ENCODE measurements at places on chromosomes 11 and 22.

DNA sequence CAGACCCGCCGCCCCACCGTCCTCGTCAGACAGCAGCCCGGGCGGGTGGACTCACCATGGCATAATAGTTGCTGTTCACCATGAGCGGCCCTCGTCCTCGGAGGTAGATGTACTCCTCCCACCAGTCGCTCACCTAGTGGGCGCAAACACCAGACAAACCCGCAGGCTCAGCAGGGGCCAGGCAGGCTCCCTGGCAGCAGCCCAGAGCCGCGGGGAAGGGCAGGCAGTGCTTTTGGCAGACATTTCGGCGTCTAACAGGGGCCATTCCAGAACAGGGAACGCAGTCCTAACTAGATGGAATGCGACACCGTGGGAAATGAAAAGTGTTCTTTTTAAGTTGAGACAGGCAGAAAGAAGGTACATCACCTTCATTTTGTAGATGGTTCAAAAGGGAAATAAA lies 44.9 kb downstream of the CPT1A start:
- no peak for DNase-seq

DNA sequence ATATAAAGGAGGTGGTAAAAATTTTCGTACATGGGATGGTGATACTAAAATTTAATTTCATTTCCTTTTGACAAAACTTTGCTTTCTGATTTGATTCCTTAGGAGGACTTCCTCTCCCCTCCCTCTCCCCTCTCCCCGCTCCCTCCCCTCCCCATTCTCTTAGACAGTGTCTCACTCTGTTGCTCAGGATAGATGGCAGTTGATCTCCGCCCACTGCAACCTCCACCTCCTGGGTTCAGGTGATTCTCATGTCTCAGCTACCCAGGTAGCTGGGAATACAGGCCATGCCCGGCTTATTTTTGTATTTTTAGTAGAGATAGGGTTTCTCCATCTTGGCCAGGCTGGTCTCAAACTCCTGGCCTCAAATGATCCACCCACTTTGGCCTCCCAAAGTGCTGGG lies 15.9 kb downstream of the TRIM44 start:
- DNase-seq = no peak

DNA sequence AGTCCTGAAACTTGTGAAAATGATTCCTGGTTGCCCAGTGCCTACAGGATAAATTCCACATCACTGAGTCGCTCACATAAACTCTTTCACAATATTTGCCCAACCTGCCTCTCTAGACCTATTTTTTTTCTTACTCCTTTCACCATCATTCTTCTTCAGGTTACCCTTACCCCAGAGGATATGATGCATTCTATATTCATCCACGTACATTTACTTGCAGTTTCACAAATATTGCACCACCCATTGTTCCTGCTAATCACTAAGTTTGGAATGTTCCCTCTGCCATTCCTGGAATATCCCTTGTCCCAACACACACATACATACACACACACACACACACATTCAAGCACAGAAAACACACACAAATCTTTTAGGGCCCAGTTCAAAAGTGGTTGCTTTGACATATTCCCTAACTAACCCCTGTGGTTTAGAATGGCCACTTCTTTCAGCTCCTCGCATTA lies 379.5 kb downstream of the ETS1 start:
- peak; percentile 91 for DNase-seq

DNA sequence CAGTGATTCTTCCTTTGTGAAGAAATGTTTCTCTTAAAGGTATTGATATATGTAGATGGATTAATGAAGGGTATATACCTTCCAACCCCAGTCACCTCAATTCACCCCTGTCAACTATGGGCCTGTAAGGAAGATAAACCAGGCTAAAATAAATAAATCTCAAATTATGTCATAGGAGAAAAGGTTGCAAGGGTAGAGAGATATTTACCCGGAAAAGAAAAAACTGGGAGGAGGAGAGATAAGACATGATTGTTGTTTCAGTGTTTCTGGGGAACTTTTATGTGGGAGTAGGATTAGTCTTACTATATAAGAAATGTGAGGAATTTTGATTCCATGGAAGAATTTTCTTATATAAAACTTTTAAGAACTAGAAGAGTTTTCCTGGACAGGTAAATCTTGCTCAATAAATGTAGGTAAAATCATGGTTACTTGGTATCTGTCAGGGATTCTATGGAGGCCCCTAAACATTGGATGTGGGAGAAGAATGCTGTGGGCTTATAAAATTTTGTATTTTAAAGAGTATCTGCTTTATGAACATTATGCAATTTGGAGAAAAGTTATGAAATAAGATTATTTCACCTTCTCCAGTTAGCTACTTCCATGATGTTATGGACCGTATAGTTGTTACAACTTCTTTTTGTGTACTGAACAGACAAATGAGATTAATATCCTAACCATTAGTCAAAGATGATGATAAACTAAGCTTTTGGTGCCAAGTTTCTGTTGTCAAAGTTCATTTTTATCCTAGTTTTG lies 6.4 kb downstream of the YAP1 start:
- DNase-seq = no peak

DNA sequence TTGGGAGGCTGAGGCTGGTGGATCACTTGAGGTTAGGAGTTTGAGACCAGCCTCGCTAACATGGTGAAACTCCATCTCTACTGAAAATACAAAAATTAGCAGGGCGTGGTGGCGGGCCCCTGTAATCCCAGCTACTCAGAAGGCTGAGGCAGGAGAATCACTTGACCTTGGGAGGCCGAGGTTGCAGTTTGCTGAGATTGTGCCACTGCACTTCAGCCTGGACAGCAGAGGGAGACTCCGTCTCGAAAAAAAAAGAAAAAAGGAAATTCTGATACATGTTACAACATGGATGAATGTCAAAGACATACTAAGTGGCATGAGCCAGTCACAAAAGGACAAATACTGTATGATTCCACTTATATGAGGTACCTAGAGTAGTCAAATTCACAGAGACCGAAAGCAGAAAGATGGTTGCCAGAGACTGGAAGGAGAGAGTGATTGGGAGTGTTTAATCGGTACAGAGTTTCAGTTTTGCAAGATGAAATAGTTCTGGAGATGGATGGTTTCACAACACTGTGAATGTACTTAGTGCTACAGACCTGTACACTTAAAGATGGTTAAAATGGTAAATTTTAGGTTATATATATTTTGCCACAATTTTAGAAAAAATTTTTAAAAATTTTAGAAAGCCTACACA lies 92.3 kb downstream of the BLID start:
- no peak for DNase-seq

- peak; percentile 93 for DNase-seq
Observed at GRCh38 chr11:103609117-103610066, 427.0 kb upstream of the DDI1 start.

DNA sequence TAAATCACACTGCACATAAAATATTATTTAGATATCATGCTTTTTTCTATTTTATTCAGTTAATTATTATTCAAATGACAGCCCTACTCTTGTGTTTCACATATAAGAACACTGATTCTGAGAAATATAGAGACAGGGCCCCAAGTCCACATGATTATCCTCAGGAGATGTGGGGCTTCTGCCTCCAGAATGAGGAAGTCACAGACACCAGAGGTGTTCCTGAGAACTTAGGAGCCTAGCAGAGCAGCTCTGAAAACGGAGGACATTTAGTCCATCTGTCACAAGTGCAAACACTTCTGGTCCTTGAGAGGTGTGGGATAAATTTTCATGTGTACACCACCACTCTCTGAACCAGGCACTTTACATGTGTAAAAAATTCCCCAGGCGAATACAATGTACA lies 26.2 kb downstream of the TRIM66 start:
- DNase-seq = no peak

- no peak for DNase-seq
Observed at GRCh38 chr22:31239771-31240370, 27.8 kb downstream of the LIMK2 start.

DNA sequence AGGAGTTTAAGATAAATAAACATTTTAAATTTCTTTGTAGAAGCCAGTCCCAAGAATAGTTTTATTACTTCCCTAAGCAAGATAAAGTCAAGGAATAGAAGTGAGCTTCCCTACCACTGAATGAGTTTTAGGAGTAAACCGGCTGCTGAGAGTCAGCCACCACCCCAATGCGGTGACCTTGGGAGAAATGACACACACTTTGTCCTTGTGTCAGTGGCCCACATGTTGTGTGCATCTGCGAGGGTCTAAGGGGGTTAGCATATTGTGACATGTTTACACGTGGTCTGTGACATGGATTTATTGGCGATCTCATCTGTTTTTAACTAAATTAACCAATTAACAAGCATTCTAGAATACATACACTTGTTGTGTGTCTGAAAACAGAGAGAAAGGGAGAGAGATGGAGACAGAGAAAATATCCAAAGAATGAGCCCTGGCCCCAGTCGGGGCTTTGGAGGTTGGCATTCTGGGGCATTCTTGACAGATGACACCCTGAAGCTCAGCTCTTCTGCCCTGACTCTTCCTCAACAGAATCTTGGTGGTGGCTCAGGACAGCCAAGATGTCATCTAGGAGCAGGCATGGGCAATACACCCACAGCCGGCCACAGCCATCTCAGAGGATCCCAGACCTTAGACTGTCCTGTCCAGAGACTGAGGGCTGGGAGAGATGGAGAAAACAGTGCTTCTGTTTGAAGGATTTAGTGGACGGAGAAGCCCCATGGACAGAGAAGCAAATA lies 29.7 kb upstream of the TMPRSS4 start:
- DNase-seq = no peak

- no peak for DNase-seq
Observed at GRCh38 chr11:71251761-71252268, 562 bp downstream of the SHANK2 start.

- DNase-seq = no peak
Observed at GRCh38 chr11:78453140-78453935, 35.7 kb upstream of the GAB2 start.

DNA sequence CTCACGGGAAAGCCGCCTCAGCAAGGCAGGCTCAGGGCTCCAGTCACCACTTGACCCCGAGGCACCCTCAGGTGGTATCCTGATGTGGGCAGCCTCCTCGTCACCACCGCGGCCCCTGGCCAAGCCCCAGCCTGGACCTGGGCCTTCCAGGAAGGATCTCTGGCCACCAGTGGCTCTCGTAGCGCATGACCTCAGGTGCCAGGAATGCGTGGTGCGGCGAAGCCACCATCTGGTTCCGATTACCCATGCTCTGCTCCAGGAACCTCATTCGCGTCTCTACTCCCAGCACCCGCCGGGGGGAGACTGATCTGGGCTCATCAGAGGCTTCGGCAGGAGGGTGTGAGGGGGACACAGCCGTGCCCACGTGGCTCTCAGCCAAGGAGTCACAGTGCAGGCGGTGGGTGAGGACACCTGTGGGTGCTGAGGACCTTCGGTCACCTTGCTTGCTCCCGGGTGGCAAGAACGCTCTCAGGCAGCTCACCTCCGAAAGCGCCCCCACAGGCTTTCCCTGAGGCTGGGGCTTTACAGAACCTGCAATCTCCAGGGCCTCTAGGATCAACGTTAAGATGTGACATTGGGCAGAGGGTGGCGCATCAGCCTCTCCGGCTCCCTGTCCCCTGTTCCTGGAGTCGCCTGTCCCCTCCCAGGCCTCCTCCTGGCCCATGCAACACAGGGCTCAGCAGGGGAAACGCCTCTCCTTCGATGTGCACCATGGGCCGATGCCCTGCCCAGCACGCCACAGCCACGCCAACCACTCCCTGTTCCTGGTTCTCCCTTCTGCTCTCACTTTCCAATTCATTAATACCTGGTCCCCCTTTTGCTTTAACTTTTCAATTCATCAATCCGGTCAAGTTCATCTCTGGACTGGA lies 39.0 kb downstream of the TBX1 start:
- DNase-seq = peak; percentile 55

- DNase-seq = no peak
Observed at GRCh38 chr11:102610200-102610599, 14.9 kb downstream of the MMP20 start.

GRCh38 chr11:32073644-32074026 lies 17.2 kb upstream of the RCN1 start:
- no peak for DNase-seq

GRCh38 chr22:47572443-47572842 lies 810.0 kb downstream of the TBC1D22A start:
- DNase-seq = no peak

- DNase-seq = no peak
Observed at GRCh38 chr11:66443602-66444001, 5.0 kb upstream of the MRPL11 start.

DNA sequence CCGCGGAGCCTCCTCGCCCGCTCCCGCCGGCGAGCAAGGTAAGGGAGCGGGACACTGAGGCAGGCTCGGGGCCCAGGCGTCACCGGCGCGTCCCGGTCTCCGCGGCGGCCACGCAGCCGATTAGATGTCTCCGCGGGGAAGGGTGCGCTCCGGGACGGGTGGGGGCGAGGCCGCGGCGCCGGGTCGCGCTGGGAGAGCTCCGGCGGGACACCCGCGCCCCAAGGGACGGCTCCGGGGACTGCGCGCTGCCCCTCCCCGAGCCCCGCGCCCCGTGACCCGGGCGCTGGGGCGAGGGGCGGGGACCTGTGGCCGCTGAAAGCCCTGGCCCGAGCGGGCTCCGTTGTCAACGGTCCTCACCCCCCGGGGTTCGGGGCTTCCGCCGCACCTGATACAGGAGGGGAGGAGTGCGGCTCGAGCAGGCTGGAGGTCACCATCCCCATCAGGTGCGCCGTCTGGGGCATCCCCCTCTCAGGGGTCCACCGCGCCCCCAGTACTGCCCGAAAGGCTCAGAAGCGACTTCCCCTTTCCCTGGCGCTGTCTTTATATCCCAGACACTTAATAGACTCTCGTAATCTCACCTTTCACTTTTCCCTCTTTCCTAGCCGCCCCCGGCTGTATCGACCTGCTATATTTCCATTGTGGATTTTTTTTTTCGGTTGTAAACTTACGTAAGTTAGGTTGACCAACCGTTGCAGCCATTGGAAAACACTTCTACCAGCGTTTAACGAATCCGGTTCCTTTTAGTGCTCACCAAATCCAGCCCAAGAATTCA lies 573 bp downstream of the PPFIA1 start:
- DNase-seq = no peak

- no peak for DNase-seq
Observed at GRCh38 chr11:74139151-74139918, 31.5 kb downstream of the C2CD3 start.

- DNase-seq = no peak
Observed at GRCh38 chr11:69155302-69156234, at the start of gene SMIM38. TSS of gene SMIM38 (plus strand) at chr11:69155935. CDS start at chr11:69157847, 1,912 bp downstream.
